ENCODE measurements at places on chromosomes 16 and 17.

DNA sequence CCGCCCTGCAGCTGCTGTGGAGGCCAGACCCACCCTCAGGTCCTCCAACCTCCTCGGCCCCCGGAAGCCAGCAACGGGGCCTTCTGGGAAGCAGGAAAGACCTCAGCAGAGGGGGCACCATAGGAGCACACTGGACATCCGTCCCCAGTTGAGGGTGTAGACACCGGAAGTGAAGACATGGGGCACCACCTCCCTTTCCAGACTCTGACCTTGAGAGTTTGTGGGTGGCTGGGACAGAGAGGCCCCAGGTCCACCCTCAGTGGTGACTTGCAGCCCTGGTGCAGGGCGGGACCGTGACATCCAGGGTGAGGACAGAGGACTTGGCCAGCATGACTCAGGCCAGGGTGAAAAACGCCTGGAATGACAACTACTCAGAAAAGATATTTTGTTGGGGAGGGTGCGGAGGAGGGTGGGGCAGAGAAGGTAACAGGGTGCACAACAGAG lies 19.9 kb downstream of the CEP295NL start:
- peak; percentile 91 for DNase-seq

- no peak for DNase-seq
Observed at GRCh38 chr16:1550069-1550468, 16.6 kb downstream of the TMEM204 start.

DNA sequence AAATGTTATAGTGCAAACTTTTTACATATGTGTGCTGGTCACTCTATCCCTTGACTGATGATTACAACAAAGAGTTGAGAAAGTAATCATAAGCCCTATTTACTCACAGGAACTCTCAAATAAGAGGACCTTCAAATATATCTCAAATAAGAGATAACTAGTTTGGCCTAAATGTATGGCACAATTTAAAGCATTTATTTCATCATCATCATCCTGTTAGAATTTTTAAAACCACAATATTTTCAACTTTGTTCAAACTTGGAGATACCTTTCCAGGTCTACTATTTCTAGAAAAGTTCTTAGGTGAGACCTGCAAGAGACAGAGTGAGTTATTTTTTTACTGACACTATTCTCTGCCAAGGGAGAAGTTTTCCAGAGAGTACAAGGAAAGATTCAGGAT lies 5.5 kb downstream of the CPPED1 start:
- DNase-seq, result no peak

DNA sequence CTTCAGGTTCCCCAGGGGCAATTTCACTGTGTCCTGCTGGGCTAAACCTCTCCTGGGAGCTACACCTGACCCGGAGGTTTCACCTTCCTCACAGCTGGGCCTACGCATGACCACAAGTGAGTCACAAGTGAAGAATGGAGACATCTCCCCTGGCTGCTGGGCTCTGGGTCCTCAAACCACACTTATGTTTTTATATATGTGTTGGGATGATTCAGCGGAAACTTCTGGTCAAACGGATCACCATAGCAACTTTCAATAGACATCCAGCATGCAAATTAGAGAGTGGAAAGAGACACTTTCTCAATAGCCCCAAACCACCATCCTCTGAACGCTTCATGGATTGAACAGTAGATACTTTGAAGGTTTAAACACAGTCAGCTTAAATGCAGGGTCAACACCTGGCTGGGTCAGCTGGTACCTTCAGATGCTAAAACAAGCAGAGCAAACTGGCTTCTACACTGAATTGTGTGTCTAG lies 28.0 kb upstream of the MAF start:
- DNase-seq, result peak; percentile 88

GRCh38 chr17:17902376-17902775 lies 65.6 kb upstream of the SREBF1 start:
- DNase-seq, result no peak

DNA sequence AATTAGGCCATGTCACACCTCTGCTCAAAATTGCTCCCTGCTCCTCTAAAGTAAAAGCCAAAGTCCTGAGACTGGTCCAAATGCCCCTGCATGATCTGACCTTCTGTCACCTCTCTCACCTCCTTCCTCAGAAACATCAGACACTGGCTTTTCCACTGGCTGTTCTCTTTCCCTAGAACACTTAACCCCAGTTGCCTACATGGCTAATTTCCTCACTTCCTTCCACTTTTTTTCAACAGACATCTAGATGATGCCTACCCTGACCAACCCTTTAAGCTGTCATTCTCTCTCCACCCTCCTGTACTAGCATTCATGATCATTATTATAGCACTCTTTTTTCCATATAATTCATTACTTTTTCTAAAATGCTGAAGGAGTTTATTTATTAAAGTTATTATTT lies 31.0 kb downstream of the CCT6B start:
- no peak for DNase-seq
